ENCODE measurements at places on chromosomes 13 and 19.

DNA sequence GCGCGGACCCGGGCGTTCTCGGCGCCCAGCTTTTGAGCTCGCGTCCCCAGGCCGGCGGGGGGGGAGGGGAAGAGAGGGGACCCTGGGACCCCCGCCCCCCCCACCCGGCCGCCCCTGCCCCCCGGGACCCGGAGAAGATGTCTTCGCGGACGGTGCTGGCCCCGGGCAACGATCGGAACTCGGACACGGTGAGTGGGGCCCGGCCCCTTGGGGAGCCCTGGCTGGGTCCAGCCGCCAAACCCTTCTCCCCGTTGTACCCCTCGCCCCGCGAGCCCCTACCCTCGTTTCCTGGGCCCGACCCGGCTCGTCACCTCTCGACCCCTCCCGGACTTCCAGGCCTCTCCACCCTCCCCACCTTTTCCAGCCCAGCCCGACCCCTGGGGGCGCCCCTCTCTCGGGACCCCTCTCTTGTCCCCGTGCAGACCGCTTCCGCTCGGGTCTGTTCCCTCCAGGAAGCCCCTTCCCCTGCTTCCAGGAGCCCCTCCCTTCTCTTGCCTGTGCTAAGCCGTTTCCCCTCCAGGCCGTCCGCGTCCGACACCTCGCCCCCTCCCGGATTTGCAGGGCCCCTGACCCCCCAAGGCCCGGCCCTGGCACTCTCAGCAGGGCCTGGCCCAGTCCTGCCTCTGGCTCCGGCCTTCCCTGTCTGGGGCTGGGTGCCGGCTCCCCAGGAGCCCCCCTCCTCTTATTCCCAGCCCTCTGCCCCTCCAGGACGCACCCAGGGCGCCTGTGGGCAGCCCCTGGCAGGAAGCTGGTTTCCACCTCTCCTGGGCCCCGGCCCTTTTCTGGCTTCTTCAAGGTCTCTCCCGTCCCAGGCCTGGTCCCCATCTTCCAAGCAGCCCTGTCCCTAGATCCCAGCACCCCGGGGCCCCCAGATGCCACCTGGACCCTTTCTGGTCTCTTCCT, 632 bp downstream of the MARK4 start:
- DNase-seq = peak; percentile 25

GRCh38 chr13:111262281-111262680, 58.2 kb upstream of the TEX29 start:
- no peak for DNase-seq

DNA sequence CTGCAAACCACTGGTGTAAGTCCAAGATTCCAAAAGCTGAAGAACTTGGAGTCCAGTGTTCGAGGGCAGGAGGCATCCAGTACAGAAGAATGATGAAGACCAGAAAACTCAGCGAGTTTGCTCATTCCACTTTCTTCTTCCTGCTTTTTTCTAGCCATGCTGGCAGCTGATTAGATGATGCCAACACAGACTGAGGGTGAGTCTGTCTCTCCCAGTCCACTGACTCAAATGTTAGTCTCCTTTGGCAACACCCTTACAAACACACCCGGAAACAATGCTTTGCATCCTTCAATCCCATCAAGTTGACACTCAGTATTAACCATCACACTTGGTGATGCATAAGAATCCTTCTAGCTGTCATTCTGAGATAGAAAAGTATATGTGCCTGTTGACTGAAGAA, 1504.6 kb downstream of the EFNB2 start:
- no peak for DNase-seq

DNA sequence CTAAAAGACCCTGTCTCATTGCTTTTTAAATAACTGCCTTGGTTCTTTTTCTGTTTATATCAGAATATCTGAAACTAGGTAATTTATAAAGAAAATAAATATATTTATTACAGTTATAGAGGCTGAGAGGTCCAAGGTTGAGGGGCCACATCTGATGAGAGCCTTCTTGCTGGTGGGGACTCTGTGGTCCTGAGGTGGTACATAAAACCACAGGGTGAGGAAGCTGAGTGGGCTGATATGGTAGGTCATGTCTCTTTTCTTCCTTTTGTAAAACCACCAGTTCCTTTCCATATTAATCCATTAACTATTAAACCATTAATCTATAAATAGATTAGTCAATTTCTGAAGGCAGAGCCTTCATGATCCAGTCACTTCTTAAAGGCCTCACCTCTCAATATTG, 109.5 kb upstream of the SPRY2 start:
- DNase-seq = no peak

GRCh38 chr19:35011091-35011689, 11.1 kb downstream of the GRAMD1A start:
- DNase-seq = no peak

- peak; percentile 74 for DNase-seq
Observed at GRCh38 chr19:46529622-46530451, 34.2 kb upstream of the PNMA8B start.

DNA sequence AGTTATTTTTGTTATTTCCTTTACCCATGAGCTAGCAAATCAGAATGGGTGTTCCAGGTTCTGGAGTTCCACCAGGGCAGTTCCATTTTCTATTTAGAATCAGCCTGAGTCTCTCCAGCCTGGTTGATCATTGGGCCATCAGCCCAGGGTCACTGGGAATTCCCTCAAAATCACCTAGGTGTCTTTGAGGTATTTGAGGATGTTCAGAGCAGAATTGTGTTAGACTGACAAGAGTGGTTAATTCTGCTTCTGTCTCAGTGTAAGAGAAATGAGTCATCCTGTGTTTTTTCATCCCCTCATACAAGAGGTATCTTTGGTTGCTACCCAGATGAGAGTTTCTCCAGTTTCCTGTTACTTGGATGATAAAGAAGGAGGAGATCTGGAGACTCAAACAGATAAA, 11.7 kb downstream of the ZNF66 start:
- no peak for DNase-seq

DNA sequence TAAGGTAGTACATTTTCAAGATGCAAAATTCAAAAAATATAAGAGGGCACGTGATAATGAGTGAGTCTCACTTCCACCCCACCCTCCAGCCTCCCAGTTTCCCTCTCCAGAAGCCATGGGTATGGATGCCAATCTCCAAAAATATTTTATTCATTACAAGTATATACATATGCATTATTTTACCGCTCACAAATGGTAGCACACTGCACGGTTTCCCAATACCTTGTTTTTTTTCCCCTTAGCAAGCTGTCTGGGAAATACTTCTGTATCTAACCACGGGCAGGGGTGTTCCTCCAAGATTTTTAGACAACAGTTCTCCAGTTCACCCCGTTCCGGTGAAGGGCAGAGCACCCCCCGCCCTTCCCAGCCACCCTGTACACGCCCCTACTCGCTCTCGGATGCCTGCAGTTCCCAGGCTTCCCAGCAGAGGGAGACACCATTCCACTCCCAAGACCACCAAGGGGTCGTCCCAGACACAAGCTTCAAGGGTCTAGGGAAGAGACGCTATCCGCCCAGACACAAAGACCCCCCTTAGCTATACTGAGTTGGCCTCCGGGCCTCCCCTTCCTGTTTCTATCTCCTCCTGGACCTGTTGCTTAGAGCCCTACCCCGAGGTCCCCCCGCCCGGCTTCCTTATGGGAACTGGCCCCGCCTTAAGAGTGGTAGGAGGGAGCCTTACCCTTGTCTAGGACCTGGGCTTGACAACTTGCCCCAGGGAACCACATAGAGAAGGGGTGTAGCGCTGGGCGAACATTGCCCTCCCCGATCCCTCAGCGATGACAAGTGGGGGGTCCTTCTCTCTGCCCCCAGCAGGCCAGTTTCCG, 1.1 kb upstream of the FXYD3 start:
- peak; percentile 76 for DNase-seq

Measured in hindlimb muscle (tissue), 1 donor.